ENCODE measurements at places on chromosomes 5 and 9. TPM values are rescaled to one million over a fixed set of nuclear protein-coding genes. Genes with fewer than 3 reads are reported as not detected.

Gene TNFSF15
- total RNA-seq, result 0.29 TPM

Gene FNBP1
- 31.8 TPM for total RNA-seq

Gene SPATA31E1
- not detected for total RNA-seq

Gene LIX1
- total RNA-seq, result not detected

Gene KCNN2
- total RNA-seq, result not detected

Gene CDC20B
- total RNA-seq, result not detected

- DNase-seq, result peak; percentile 86
Observed at GRCh38 chr9:97985058-97985861, 2.1 kb downstream of the ANP32B start.

- DNase-seq, result peak; percentile 34
Observed at GRCh38 chr5:125609011-125609410, 814.2 kb upstream of the GRAMD2B start.

DNA sequence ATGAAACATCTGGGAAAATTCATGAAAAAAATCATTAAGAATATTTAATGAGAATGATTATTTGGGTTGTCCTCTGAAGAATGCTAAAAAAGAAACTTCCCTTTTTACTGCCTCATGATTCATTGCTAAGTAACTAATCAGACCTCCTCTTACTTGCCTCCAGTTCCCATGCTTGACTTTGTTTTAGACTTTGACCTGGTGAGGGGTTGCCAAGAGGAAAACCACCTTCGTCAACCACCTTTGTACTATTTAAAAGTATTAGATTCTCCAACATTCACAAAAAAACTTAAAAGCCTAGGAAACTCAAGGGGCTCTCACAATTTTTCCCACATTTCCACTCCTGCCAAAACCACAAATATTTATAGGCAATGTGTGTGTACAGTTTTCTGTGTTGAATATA lies 115.2 kb upstream of the ST8SIA4 start:
- DNase-seq, result no peak

GRCh38 chr5:149439899-149440542 lies 60.9 kb upstream of the IL17B start:
- peak; percentile 87 for DNase-seq

- no peak for DNase-seq
Observed at GRCh38 chr5:73411936-73412596, 36.5 kb downstream of the FOXD1 start.

DNA sequence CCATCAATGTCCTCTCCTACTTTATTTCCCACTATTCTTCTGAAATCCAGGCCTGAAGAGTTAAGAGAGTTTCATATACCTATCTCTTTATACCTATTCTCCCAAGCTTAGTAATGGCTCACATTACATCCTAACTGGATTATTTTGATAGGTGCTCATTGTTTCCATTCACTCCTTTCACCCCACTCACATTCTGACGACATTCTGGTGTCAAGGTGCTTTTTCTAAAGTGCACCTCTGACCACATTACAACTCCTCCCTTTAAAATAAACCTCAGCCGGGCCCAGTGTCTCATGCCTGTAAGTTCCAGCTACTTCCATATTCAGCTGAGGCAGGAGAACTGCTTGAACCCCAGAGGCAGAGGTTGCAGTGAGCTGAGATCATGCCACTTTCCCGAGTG lies 417.1 kb downstream of the BNC2 start:
- DNase-seq, result no peak

DNA sequence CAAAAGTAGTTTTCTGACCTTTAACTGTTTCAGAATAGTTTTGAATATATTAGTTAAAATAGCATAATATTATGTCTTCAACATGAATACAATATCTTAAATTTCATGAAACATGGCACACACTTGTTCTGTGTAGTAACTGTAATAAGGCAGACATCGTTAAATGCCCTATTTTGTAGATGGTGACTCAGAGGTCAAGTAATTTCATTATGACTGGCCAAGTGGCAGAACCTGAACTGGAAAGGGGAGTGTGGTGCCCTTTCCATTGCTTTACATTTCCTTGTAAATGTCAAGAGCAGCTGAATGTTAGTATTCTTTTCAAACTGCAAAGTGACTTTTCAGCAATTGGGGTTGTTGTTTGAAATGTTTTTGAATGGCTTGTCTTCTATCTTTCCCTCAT lies 201.2 kb upstream of the CDKN2B start:
- DNase-seq, result no peak

DNA sequence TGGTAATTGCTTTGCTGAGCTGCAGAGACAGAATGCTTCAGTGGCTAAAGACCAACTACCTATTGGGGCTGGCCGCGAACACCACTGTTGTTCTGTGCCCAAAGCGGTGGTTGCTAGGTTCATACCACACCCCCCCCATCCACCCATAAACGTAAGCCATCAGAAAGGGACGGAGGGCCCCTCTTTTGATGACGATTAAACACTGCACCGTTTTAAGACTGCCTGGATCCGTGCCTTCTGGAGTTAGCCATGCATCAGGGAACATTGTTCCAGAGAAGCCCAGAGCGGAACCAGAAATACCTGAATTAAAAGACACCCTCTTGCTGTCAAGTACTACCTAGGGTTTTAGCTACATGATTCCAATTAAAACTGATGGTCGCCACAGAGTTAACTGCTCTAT lies 369.1 kb upstream of the DAP start:
- no peak for DNase-seq

DNA sequence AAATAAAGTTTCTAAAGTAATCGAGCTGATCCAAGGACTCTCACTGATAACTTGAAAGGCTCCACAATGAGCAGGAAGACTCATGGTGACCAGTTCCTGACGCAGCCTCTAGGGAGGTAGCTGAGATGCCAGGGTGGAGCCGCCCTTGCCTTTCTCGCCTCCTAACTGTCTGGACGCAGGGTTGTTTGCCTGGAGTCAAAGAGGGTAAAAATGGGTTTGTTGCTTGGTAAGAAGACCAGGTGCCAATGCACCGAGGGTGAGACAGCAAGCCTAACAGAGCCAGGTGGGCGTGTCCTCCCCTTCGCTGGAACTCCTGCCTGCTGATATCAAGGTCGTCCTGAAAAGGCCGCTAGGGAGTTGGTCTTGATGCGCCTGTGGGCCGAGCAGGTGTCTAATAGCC lies 48.6 kb upstream of the FCN1 start:
- no peak for DNase-seq

All from osteoblast (primary cell).